ENCODE measurements at places on chromosomes 5 and 9.

GRCh38 chr5:15791274-15791673 lies 291.3 kb downstream of the FBXL7 start:
- no peak for DNase-seq

DNA sequence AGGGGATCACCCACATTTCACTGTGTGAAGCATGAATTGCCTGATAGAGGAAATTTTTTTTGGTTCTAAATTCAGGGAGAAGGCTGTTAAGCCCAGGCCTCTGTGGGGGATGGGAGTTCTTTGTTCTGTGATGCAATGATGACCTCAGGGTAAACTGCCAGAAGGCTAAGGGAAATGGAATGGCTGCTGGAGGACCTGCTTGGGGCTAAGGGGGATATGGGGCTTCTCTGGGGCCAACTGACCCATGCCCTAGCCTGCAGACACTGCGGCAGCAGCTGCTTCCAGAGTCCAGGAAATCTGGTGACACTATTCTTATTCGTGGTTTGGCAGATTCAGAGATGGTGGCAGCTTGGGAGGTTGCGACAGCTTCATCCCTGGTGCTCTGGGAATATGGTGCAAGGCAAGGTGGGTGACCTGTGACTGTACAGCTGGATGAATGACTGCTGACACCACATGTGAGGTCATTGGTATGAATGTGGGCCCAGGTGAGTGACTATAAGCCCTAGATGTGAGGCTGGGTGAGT lies 30.3 kb downstream of the VCP start:
- DNase-seq: no peak

DNA sequence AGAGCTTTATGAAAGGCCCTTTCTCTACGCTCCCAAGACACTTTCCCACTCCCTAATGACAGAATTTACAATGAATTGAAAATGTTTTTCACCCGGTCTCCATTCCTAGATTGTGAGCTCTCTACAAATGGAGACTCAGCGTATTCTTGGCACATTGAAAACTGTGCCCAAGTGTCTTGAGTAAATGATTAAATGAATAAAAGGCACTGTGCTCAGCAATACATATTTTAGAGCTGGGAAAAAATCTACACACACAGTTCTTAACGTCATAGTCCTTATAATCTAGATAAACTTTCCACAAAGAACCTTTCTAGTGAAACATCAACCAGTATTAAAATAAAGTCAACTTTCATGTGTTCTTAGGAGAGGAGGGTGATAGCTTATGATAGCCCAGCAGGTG lies 634.0 kb downstream of the RAB3C start:
- no peak for DNase-seq

DNA sequence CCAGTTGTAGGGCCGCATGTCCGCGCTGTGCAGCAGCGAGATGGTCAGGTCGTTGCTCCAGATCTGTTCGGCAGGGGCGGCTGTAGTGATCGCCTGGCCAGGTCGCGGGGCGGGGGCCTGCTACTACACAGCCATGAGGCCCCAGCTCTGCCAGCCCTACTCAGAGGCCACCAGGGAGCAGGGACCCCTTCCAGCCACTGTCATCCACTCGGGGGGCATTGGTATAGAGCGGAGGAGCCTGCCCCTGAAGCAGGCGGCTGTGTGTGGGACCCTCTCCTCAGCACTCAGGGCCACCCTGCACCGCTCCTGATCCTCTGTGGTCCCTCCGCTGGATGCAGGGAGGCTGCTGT lies 1.7 kb downstream of the FBXW5 start:
- no peak for DNase-seq

GRCh38 chr5:34978681-34979080 lies 49.3 kb downstream of the DNAJC21 start:
- DNase-seq: no peak

- no peak for DNase-seq
These were observed 127.3 kb downstream of the CRB2 start for GRCh38 chr9:123483191-123483803.

DNA sequence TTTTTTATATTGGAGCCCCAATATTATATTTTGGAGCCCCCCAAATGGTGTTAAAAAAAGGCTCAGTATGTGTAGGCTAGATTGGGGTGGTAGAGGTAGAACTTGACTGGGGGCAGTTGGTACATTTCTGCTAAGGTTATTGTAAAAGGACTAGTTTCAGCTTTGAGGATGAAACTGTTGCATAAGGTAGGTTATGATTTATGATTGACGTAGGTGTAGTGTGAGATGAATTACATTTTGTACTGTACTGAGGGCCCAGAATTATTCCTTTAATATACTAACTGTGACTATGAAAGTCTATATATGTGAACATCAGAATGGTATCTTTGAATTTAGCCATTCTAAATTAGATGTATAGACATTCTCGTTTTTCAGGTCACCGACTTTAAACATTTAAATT lies 3.6 kb downstream of the RIC1 start:
- DNase-seq: no peak

DNA sequence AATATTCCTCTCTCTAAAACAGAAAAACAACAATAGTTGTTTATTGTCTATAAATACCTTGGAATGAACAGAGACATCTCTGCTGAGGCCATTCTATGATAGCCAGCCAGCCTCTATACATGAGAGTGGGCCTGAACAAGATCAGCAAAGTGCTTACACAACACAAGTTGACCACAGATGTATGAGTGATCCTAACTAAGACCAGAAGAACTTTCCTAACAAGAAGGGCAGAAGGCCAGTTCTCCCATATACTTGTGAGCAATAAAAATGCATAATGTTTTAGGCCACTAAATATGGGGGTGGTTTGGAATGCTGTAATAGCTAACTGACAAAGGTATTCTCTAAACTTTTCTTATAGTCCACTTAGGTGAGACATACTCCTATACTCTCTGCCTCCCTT lies 345.7 kb downstream of the SPATA31D1 start:
- no peak for DNase-seq

DNA sequence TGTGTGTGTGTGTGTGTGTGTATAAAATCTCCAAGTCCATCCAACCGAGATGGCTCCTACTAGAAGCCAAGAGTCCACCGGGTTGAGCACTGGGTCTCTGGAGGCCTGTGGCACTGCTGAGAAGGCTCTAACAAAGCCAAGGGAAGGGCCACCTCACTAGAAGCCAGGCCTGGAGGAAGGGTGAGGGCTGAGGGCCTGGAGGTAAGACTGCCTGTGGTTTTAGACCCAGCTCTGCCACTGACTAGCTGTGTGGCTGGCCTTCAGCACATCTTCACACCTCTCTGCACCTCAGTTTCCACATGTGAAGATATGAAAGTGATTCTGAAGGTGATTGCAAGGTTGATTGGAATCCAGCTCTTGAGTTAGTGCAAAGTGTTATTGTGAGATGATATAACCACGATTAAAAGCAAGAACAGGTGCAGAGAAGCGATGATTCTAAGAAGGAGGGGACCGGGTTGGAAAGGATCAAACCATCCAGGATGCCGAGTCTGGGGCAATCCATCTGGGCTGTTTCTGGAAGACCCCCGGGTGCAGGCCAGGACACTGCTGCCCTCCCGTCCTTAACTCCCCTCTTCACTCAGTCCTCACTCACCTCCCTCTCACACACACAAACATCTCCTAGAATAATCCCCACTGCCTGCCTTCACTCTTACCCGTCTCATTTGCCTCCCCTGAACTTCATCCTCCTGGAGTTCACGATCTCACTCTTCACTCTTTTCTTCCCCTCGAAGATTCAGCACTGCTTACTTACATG lies 2.3 kb downstream of the IL4 start:
- DNase-seq: no peak

DNA sequence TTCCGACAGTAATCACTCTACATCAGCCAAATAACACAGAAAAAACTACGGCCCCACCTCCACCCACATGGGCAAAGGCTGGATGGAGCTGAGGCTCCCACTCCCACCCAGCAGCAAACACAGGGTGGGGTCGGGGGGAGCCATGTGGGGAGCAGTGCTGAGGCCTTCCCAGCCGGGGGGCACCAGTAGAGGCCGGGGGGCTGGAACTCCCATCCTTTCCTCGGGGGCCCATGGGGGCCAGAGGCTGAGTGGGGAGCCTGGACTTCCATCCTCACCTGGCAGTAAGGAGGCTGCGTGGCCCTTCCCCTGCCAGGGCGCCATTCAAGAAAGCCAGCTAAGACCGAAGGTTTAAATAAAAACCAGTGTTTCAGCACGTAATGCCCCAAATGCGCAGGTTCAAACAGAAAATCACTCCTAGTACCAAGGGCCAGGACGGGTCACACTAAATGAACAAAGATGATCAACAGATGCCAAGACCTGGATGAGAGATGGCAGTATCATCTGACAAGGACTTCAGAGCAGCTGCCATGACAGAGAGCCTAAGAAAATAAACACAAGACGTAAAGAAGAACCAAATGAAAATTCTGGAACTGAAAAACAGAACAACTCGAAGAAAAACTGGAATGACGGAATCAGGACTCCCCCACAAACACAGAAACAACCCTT lies 9.4 kb downstream of the CCDC127 start:
- no peak for DNase-seq

DNA sequence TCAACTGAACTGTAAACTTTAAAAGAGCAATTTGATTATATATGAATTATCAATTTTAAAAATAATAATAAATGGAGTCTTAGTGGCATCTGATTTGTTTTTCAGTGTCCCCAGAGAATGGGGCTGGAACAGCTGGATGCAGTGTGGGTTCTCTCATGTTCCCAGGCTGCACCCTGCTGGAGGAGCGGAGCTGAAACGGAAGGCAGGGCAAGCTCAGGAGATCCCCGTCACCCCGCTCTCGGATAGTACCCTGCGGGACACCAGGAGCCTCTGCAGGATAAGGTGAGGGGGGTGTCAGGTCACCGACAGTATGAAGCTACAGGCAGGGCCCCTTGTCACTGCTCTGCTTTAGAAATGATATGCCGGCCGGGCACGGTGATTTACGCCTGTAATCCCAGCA lies 57.3 kb downstream of the S1PR3 start:
- no peak for DNase-seq

DNA sequence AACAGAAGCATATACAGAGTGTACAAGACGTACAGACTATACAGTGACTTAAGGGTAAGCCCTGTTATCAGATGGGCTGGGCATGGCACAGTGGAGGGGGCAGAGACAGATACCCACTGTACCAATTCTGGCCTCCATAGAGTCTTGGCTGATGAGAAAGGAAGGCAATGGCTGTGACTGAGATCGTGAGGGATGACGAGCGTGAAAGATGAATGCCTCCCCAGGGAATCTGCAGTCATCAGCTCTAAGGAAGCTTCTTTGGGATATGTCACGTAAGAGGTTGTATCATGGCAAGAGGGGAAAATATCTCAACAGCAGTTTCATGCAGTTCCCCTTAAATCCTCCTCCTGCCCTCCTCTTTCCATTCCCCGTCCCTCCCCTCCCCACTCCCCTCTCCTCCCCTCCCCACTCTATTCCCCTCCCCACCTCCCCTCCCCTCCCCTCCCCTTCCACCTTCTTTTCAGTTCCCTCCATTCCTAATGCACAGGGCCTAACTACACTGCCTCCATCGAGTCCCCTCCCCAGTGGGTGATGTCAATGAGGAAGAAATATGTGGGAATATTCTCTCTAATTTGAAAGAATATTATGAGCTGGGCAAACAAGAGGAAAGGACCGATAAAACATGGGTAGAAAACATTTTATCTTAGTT lies 226.4 kb upstream of the DAP start:
- DNase-seq: no peak

DNA sequence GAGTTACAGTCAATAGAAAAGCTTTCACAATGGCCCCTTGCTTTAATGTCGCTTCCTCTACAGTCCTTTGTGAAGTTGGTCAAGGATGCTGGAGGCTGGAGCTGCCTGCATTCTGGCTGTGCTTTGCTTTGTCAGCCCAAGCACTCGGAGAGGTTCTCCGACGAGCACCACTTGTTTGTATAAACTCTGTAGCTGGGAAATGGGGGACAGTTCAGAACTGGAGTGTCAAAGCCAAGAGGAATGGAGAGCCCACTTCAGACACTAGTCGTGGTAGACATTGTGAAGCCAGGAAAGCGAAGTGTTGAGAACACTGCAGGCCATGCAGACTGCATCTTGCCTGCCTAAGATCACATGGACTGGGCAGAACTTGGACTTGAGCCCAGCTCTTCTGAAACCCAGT lies 330.3 kb downstream of the GADD45G start:
- no peak for DNase-seq

- DNase-seq: no peak
These were observed 20.5 kb downstream of the SWI5 start for GRCh38 chr9:128296340-128297220.

DNA sequence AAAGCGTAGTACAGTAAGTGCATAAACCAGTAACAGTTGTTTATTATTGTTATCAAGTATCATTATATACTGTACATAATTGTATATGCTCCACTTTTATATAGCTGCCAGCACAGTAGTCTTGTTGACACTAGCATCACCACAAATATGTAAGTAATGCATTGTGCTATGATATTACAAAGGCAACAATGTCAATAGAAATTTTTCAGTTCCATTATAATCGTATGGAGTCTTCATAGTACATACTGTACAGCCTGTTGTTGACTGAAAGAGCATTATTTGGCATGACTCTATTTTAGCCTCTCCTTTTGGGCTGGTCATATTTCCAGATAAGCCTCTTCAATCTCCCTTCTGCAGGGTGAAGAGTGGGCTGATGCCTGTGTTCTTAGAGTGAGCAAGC lies 40.4 kb downstream of the CFAP95 start:
- DNase-seq: no peak

- DNase-seq: no peak
These were observed 240.9 kb upstream of the TBCA start for GRCh38 chr5:78016863-78017529.

DNA sequence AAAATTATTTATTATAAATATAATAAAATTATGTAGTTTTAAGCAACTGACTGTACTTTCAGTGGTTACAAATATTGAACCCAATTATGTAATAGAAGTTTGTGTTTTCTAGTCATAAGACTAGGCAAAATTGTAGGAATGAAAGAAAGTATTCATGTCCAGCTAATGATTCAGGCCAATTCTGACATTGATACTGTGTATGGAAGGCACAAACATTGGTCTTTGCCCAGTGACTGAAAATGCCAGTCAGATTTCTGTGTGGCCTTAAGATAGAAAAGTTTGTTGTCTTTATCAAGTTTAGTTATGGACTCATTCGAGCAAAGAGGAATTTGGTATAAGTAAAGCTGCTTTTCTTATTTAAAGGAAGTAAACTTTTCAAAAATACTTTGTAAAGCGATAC lies 60.3 kb downstream of the SLC12A2 start:
- no peak for DNase-seq

GRCh38 chr5:60340965-60341471 lies 358.9 kb downstream of the DEPDC1B start:
- DNase-seq: no peak

GRCh38 chr9:7316967-7317366 lies 482.6 kb downstream of the DMAC1 start:
- no peak for DNase-seq

Data from activated naive CD8-positive, alpha-beta T cell treated with anti-CD3 and anti-CD28 coated beads, Interleukin-2, amount 50 U/mL, for 16 hours (primary cell).